Stimulated activated CD4-positive, alpha-beta T cell treated with anti-CD3 and anti-CD28 coated beads, Interleukin-1b, Interleukin-23, amount 100 ng/mL, for 48 hours (primary cell): ENCODE measurements at places on chromosomes 3 and 15.
A peak's percentile ranks its signal among the peaks of the same experiment; 100 is the strongest.

DNA sequence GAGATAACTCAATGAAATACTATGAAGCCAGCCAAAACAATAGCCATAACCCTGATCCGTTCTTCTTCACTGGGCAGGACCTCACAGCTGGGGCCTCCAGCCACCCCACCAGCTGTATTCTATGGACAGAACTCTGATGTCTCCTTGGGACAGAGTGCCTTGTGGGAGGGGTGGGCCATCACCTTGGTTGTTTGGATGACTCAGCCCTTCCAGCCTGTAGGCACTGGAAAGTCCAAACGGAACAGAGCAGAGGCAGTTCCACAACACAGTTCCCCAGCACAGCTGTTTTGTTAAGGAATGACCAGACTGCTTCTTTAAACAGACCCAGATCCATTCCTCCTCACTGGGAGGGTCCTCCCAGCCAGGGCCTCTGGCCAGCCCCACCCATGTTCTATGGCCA, 31.9 kb upstream of the ZBED2 start:
- no peak for DNase-seq

DNA sequence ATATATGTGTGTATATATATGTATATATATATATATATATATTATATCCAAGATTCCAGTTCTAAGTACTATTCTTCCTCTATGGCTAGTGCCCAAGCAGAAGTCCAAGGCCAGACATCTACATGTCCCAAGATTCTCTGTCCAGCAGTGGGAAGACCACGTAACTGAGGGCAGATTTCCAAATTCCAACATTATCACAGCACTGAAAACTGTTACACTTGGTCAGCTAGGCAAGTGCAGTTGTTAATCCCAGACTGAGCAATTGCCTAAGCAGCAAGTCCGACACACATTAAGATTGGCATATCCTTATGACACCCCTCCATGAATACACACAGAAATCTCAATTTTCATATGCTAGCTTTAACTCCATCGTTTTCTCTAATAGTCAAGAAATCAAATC, 1148.5 kb downstream of the IGSF11 start:
- DNase-seq = no peak

DNA sequence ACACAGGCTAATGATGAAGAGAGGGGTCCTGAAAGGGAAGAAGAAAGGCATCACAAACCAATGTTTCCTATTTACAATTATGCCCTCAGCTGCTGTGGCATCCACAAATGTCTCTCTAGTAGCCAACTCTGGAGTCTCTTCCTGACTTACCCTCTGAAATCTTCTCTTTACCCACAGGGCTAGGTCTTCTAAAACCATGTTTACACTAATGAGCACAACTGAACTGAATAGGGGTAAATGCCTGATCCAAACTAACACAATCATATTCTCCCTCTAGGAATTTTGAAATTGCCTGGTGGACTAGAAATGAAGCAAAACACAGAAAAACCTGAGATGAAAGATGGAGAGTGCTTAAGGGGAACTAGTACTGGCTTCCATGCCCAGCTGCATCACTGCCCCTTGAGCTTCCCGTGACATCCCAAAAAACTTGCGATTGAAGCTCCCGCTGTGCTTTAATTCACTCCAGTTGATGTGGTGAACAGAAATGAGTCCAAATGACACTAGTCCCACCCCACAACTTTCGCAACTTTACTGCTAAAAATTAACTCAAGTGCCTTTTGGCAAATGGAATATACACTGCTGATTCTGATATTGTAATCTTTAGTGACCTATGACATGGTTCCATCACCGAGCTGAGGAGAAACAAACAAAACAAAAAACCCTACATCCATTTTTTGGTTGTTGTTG, 32.8 kb downstream of the CFAP20DC start:
- DNase-seq = no peak

DNA sequence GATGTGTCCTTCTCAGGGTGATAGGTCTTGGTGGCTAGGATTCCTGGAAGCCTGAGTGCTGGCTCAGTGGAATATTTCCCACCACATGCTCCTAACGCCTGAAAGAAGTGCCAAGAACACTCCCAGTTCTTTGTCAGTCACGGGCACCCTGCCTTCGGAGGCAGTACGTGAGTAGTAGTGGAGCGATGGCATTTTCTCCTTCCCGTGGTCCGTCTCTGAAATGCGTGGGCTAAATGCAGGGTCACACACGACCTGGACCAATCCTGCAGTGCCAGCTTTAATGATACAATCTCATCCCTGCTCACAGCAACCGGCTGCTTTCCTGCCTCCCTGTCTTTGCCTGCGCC, 14.5 kb downstream of the H1-8 start:
- DNase-seq = no peak

DNA sequence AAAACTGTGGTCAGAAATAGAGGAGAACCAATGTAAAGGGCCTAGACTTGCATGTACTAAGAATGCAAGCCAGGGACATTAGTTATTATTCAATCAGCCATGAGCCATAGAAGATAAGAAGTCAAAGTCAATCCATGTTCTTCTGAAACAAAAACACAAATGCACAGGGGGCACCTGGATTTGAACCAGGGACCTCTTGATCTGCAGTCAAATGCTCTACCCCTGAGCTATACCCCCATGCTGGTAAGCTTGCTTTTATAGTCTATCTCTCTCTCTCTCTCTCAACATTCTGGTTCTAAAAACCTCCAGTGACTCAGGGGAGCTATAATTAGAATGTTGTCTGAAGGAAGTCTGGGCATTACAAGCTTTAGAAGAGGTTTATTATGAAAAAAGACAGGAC, 85.6 kb upstream of the ACP3 start:
- DNase-seq = no peak

- DNase-seq = no peak
Observed at GRCh38 chr3:45887759-45888511, 1.6 kb downstream of the CCR9 start.

- DNase-seq = no peak
Observed at GRCh38 chr15:100005715-100006114, 272.5 kb upstream of the LYSMD4 start.

- DNase-seq = no peak
Observed at GRCh38 chr3:170790647-170791046, 79.3 kb downstream of the RPL22L1 start.

- DNase-seq = no peak
Observed at GRCh38 chr3:21229426-21230135, 521.4 kb downstream of the ZNF385D start.

DNA sequence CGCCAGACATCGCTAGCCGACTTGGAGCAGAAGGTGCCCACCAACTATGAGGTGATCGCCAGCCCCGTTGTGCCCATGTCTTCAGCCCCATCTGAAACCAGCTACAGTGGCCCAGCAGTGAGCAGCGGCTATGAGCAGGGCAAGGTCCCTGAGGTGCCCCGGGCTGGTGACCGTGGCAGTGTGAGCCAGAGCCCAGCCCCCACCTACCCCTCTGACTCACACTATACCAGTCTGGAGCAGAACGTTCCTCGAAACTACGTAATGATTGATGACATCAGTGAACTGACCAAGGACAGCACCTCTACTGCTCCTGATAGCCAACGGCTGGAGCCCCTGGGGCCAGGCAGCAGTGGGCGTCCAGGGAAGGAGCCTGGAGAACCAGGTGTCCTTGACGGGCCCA, 12.9 kb upstream of the APEH start:
- no peak for DNase-seq

- DNase-seq = no peak
Observed at GRCh38 chr15:74626752-74627692, 11.4 kb downstream of the CLK3 start.

GRCh38 chr3:99565331-99565730, 73.1 kb upstream of the COL8A1 start:
- no peak for DNase-seq

- DNase-seq = peak; percentile 57
Observed at GRCh38 chr15:29668120-29668602, 154.1 kb downstream of the TJP1 start.

- no peak for DNase-seq
Observed at GRCh38 chr3:16820485-16820884, 64.3 kb upstream of the PLCL2 start.

DNA sequence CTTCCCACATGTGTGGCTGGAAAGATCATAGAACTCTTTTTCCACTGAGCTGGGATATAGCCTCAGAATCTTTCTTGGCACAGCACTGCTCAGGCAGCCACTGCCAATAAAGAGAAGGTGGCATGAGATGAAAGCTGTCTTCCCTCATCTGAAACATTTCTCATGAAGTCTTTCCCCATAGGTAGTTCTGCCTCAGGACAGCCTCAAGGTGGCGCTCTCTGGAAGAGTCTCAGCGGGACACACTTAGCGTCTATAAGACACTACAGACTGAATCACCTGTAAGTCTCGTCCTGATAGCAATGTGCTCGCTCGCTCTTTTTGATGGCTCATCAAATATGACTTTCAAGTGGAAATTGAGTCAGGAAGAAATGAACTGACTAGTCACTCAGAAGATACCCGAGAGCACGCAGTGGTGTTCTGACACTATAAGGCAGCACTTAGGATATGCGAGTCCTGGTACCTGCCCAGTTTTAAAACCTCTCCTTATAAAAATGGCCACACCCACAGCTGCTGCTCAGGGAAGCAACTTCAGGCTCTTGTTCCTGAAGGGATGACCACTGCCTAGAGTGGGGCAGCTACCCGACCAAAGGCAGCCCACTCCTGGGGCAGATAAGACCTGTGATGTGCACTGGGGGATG, 269.5 kb downstream of the SUCLG2 start:
- DNase-seq = peak; percentile 63

GRCh38 chr3:146493221-146493620, 23.9 kb upstream of the PLSCR2 start:
- DNase-seq = no peak

GRCh38 chr3:56980798-56981390, 79.6 kb upstream of the SPATA12 start:
- peak; percentile 84 for DNase-seq

GRCh38 chr3:171206283-171206682, 179.8 kb upstream of the SLC2A2 start:
- no peak for DNase-seq

GRCh38 chr3:23809840-23810342, 4.1 kb downstream of the UBE2E1 start:
- no peak for DNase-seq

GRCh38 chr3:88019024-88019423, 39.8 kb downstream of the CGGBP1 start:
- no peak for DNase-seq

- no peak for DNase-seq
Observed at GRCh38 chr3:25427942-25428788, at the start of gene RARB. TSS of gene RARB (plus strand) at chr3:25428263. CDS start at chr3:25428732, 469 bp downstream.

- no peak for DNase-seq
Observed at GRCh38 chr3:12816521-12817342, 20.3 kb downstream of the CAND2 start.

GRCh38 chr3:187005827-187006481, 75.6 kb downstream of the ST6GAL1 start:
- no peak for DNase-seq

DNA sequence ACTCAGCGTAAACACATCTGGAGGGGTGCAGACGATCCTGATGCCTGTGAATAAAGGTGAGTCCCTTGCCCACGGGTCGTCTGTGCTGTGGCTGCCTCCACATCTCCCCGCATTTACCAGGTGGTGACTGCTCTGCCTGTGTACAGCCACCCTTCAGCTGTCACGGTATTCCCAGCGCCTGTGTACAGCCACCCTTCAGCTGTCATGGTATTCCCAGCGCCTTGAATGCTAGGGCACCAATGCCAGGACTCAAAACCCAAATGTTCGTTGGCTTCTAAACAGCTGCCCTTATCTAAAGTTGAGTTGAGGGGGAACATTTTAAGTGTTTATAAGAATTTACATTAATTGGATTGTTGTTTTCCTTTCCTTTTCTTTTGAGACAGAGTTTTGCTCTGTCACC, 27.4 kb downstream of the MAP6D1 start:
- no peak for DNase-seq
